ENCODE measurements at places on chromosomes 1 and 21. TPM values are rescaled to one million over a fixed set of nuclear protein-coding genes. Genes with fewer than 3 reads are reported as not detected.

DNA sequence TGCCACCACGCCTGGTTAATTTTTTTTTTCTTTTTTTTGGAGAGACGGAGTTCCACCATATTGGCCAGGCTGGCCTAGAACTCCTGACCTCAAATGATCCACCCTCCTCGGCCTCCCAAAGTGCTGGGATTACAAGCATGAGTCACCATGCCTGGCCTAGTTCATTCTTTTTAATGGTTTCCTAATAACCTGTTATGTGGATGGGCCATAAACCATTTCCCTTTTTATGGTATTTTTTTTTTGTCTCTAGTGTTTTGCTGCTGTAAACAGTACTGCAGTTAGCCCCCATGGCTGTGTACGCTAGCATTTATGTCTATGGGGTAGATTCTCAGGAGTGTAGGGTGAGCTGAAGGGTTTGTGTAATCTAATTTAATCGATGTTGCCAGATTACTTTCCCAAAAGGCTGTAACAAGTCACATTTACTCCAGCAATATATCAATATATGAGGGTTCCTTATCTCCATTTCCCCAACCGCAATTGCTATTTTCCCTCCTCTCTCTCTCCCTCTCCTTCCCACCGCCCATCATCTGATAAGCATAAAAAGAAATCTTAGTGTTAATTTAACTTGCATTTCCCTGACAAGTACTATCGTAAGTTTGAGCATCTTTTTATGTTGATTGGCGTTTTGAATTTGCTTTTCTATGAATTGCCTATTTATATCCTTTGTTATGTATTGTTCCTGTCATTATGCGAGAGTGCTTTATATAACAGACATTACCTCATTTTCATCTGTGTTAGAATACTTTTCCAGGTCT, 28.7 kb downstream of the RCSD1 start:
- DNase-seq = no peak

GRCh38 chr1:175673371-175674150, 69.8 kb downstream of the TNR start:
- DNase-seq = no peak

DNA sequence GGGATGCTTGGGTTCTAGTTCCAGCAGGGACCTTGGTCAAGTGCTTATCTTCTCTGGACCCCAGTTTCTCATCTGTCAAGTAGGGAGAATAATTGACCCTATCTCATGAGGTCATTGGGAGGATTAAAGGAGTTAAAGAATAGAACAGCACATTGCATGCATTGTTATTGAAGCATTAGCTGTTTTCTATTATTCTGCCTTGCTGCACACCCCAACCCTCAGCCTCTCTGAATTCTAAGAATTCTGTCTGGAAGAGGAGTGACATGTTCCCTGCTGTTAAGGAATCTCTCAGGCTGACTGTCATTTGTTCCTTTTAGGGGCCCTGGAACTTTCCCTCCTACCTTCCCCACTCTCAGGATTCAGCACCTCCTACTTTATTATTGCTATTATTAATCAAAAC, 73.9 kb downstream of the NENF start:
- DNase-seq = no peak

- DNase-seq = no peak
Observed at GRCh38 chr1:214634267-214634666, 31.3 kb downstream of the CENPF start.

GRCh38 chr1:40665335-40666171, at the start of gene RIMS3:
TSS of gene RIMS3 (minus strand) at chr1:40665682. CDS start at chr1:40641925, 23,757 bp downstream.
- peak; percentile 55 for DNase-seq

DNA sequence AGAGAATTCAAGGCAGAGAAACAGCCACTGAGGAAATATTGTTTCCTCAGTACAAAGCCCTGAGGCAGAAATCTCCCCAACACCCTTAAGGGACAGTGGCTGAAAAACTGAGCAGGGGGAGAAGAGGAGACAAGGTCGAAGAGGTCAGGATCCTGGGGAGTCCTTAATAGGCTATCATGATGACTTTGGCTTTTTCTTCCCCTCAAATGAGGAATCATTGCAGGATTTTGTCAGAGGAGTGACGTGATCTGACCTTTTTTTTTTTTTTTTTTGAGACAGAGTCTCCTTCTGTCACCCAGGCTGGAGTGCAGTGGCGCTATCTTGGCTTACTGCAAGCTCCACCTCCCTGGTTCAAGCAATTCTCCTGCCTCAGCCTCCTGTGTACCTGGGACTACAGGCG, 10.2 kb downstream of the MAP7D1 start:
- no peak for DNase-seq

- DNase-seq = no peak
Observed at GRCh38 chr1:12098786-12099185, 35.7 kb downstream of the TNFRSF8 start.

The AADACL4 gene
- polyA plus RNA-seq = not detected

The DIO1 gene
- polyA plus RNA-seq = not detected

- DNase-seq = no peak
Observed at GRCh38 chr1:66035616-66036245, 243.0 kb downstream of the PDE4B start.

DNA sequence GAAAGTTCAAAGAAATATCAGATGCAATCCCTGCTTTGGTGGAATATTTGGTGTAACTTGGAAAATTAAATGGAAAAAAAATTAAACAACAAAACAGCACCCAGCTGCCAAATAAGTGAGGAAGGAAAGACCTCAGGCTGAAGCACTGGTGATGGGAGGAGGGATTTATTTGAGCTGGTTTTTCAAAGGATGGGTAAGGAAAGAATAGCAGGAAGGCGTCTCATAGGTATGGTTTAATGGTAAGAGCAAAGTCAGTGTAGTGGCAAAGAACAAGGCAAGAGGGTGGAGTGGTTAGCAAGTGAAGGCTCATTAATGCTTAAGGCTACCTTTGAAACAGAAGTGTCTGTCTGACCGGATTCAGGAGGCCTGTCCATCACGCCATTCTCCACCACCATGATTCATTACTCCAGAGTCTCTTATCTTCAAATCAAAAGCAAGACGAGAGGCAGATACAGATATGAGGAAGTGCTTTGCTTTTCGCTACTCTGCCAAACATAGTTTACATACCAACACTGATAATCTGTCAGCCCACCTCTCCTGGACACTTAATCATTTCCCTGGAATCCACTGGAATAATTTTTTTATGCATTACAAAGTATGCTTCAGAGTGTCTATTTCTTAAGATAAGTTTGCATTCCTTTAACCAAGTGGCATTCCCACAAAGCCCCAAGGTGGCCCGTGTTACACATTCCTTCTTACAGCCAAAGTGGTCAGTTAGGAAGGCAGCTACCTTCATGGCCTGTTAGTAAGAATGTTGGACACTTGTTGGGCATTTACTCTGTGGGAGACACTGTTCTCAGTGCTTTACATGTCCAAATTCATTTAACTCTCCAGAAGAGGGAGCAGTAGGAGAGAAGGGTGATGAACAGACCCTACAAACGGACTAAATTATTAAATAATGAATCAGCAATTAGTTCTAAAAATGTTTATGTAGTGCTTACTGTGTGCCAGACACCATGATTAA, 146.6 kb downstream of the ROR1 start:
- DNase-seq = peak; percentile 48

DNA sequence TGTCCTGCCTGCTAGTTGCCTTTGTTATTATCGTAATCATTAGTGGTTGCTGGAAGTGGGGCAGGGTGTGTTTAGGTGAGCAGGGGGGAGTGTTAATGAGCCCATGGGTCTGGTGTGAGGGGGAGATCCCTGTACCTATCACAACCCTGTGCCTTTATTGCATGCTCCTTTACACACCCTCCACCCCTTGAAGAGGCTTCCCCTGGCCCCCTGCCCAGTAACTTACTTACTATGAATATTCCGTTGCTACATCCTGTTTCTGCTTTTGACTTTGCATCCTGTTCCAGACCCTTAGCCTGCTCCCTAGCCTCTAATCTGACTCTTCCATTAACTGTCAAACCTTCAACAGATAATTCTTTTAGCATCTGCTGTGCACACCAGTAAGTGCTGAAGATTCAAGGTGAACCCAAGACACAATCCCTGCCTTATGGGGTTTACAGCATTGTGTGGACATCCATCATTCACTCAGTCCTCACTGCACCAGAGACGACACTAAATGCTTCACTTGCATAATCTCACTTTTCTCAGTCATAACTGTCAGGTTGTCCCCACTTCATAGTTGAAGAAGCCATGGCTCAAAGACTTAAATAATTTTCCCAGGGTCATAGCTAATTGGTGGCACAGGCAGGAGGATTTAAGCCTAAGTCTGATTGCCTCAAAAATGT, 47.9 kb downstream of the CDC7 start:
- no peak for DNase-seq

The CSMD2 gene
- not detected for polyA plus RNA-seq

GRCh38 chr1:42734201-42735035, 5.6 kb downstream of the CLDN19 start:
- no peak for DNase-seq

DNA sequence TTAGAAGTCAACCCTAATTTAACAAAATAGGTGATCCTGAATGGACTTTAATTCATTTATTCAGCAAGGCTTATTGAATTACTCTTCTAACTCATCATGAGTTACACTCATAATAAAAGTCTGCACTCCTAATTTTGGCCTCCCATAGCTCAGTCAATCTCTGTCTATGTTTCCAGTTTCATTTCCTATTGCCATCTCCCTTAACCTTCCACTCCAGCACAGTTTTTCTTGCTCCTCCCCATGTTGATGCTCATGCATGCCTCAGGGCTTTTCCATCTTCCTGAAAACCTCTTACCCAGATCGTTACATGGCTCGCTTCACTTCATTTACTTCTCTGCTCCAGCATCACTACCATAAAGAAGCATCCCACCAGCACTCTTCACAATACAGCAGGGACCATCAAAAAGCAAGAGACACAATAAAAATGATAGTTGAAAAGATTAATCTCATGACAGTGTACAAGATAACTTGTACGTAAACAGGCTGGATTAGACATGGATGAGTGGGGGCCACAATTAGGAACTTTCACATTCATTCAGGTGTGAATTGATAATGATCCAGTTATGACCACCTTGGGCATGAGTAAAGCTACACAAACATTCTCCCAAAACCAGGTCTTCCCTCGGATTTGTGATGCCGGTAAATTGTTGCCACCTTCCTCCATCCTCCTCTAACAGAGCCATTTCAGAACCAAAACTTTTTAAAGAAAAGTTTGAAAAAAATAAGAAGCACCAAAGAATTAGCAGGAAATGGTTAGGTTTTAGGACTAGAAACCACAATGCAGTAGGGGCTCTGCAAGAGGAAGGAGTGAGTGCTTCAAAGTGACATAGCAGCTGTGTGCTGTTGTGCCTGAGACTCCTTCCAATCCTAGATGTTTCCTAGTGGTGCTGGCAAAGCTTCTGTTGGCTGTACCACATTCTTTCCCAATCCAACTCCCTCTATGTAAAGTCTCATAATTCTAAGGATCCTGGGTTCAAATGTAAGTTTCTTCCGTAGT, 89.8 kb downstream of the OLFML2B start:
- no peak for DNase-seq

GRCh38 chr1:102661481-102661880, 446.8 kb downstream of the COL11A1 start:
- no peak for DNase-seq

The PCNT gene
- polyA plus RNA-seq = 15.5 TPM
